Left lung (tissue), 14 donors: ENCODE measurements at places on chromosomes 4 and X. TPM values are rescaled to one million over a fixed set of nuclear protein-coding genes. Genes with fewer than 3 reads are reported as not detected.
A peak's percentile ranks its signal among the peaks of the same experiment; 100 is the strongest.

ASB11 gene
- 0.17 TPM for total RNA-seq

MAGEB2 gene
- not detected for total RNA-seq

C4orf50 gene
- 0.10 TPM for total RNA-seq

TRAM1L1 gene
- 0.81 TPM for total RNA-seq

GPRASP2 gene
- 5.0 TPM for total RNA-seq

CFI gene
- 66.8 TPM for total RNA-seq

APBB2 gene
- 94.8 TPM for total RNA-seq

FAM199X gene
- 19.1 TPM for total RNA-seq

CENPVL3 gene
- not detected for total RNA-seq

MAGEA2 gene
- not detected for total RNA-seq

RGN gene
- total RNA-seq: 4.1 TPM

ARHGEF6 gene
- total RNA-seq: 11.9 TPM

DNA sequence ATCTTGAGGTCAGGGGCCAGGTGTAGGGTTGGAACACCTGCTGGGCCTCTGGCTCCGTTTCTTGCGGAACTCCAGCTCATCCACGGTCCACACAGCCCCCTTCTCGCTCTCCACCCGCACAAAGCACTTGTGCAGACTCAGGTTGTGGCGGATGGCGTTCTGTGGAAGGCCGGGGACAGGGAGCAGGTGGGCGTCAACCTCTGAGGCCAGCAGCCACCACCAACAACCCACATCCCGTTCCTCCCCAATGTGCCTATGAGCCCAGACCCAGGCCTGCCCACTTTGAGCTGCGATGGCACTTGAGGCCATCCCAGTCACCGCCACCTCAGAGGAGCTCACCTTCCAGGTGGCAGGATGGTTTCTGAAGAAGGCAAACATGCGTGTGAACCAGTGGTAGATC is 13.2 kb downstream of the FOXP3 start:
- no peaks in the 10 kb centered on the region for H3K27me3 ChIP-seq
- no peak overlapping the region for H3K27ac ChIP-seq
- H3K36me3 ChIP-seq: no peaks in the 10 kb centered on the region
- DNase-seq: no peak
- H3K4me1 ChIP-seq: no peaks in the 10 kb centered on the region

- H3K4me1 ChIP-seq: no peaks in the 10 kb centered on the region
- no peak overlapping the region for H3K4me3 ChIP-seq
- no peak overlapping the region for H3K27ac ChIP-seq
- DNase-seq: no peak
- H3K36me3 ChIP-seq: no peaks in the 10 kb centered on the region
Observed at GRCh38 chr4:110184140-110184790, 14.2 kb downstream of the ELOVL6 start.

DNA sequence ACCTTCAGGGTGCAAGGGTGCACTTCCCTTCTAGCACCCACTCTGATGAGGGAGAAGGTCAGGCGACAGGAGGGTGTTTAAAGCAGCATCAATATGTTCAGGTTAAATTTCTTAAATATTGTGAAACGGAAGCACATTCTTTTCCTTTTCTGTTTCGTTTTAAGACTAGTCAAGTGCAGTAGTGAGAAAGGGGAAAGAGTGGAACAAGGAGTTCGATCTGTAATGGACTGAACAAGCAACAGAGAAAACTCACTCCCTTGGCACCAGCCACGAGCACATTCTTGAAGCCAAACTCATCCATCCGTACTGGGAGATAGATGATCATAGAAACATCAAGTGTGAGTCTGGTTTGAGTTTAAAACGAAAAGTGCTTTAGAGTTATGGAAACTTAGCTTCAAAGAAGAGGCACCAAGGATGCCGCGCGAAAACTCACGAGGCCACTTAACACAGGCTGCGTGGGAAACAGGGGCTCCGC is 815 bp downstream of the FAM53A start:
- H3K36me3 ChIP-seq: no peaks in the 10 kb centered on the region
- H3K4me3 ChIP-seq: peak overlapping the region; percentile 52
- no peak for DNase-seq
- H3K27me3 ChIP-seq: no peaks in the 10 kb centered on the region
- H3K4me1 ChIP-seq: peaks cover 21% of the 10 kb centered on the region

DNA sequence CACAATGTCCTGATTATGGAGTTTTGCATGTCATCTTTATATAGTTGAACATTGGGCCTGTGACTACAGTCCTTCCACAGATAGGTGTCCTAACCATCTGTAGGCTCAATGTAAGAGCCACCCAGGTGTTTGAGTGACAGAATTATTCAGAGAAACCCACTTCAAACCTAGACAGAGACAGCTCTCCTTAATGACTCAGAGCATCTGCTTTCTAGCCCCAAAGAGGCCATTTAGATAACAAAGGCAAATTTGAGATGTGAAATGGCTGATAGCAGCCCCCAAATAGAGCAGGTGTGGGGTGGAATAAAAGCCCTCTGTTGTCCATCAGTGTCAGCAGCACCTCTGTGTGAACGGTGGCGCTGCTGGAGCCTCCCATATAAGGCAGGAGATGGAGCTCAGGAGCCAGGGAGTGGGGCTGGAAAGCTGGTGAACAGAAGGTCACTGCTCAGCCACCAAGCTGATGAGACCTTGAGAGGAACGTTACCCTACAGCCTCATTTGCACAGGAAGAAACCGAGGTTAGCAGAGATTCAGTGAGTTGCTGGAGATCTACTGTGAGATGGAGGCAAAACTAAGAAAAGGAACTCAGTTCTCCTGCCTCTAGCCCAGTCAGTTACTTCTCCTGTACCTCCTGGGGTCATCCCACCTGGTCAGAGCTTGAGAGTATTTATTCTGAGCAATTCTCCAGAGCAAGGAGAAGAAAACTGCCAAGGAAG is 153.3 kb upstream of the LNX1 start:
- no peaks in the 10 kb centered on the region for H3K36me3 ChIP-seq
- H3K27me3 ChIP-seq: no peaks in the 10 kb centered on the region
- DNase-seq: no peak
- H3K4me1 ChIP-seq: no peaks in the 10 kb centered on the region
- H3K27ac ChIP-seq: no peak overlapping the region

DNA sequence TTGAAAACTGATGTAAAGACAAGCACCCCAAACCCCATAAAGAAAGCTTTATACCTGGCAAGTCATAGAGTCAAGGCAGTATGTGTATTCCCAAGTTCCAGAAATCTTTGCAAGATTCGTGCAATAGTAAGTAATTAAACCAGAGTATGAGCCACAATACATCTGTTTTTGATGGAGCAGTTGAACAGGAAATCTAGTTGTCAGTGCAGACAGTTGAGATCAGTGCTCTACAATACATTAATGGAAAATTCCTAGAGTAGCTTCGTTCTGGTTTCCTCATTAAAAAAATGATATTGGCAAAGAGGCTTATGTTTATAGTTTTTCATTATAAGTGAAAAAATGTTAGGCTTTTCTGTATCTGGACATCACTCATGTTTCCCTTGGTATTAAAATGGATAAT is 575.3 kb downstream of the TRIML1 start:
- no peaks in the 10 kb centered on the region for H3K27me3 ChIP-seq
- no peak overlapping the region for H3K4me3 ChIP-seq
- H3K4me1 ChIP-seq: no peaks in the 10 kb centered on the region
- no peak for DNase-seq

DNA sequence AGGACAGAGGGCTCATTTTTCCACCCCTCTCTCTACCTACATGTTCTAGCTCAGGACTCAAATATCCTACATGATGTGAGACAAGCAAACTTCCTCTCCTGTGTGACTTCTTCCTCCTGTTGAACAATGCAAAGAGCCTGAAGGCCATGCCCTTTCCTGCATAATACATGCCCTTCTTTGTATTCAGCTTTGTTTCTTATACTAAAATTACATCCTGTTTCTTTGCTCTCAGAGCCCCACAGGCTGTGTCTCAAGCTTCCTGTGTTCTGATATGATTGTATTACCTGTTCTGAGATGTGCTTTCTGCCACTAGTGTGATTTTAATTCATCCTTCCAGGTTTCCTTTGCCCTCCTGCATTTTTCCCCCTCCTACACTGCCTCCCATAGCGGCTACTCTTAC is 166.4 kb upstream of the AFF2 start:
- H3K4me3 ChIP-seq: no peak overlapping the region
- H3K4me1 ChIP-seq: no peaks in the 10 kb centered on the region
- no peak overlapping the region for H3K27ac ChIP-seq

DNA sequence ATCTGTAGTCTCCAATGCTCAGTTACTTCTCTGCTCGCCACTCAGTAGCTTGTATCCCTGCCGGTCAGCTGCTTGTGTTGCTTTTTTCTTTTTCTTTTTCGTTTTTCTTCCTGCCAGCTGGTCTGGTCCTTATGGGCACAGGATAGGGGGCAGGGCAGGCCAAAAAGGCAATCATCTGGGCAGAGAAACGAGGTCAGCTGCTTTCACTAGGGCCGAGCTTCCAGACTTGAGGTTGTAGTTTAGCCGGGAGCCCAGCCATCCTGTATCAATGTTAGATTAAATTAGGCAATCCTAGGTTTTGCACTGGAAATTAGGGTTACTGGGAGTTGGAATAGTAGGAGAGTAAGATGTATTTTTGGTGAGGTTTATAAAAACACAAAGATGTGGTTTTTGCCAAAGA is 3.4 kb downstream of the ARSF start:
- H3K27ac ChIP-seq: no peak overlapping the region
- no peaks in the 10 kb centered on the region for H3K27me3 ChIP-seq
- no peaks in the 10 kb centered on the region for H3K36me3 ChIP-seq
- DNase-seq: no peak
- no peak overlapping the region for H3K4me3 ChIP-seq

- no peak for DNase-seq
- H3K4me1 ChIP-seq: peaks cover 5% of the 10 kb centered on the region
- no peak overlapping the region for H3K27ac ChIP-seq
- H3K4me3 ChIP-seq: no peak overlapping the region
- H3K27me3 ChIP-seq: no peaks in the 10 kb centered on the region
Observed at GRCh38 chr4:38489011-38489861, 174.8 kb upstream of the KLF3 start.

- H3K27me3 ChIP-seq: no peaks in the 10 kb centered on the region
- H3K27ac ChIP-seq: peak overlapping the region; percentile 99
- H3K36me3 ChIP-seq: no peaks in the 10 kb centered on the region
- no peak overlapping the region for H3K4me3 ChIP-seq
- H3K4me1 ChIP-seq: peaks cover 65% of the 10 kb centered on the region
- DNase-seq: no peak
Observed at GRCh38 chr4:1715002-1715758, 3.1 kb upstream of the SLBP start.

DNA sequence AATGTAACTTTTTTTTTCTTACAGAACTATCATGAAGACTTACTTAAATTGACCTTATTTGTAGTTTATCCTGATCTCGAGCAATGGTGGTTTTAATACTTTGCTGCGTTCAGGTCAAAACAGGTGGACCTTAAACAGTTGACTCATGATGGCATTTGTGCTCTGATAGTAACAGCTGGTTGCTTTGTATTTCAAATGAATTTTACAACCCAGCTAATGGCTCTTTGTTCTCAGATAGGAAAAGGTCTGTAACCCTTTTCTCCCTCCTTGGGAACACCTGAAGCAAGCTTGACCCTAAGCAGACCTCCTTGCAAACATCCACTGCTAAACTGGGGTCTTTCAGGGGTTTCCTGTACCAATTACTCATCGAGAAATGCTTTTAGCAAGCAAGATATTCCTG is 79.2 kb downstream of the F11 start:
- H3K4me3 ChIP-seq: no peak overlapping the region
- DNase-seq: no peak
- H3K4me1 ChIP-seq: no peaks in the 10 kb centered on the region
- no peaks in the 10 kb centered on the region for H3K36me3 ChIP-seq
- no peak overlapping the region for H3K27ac ChIP-seq

GRCh38 chrX:21934414-21934813 is 6.1 kb upstream of the SMS start:
- H3K4me3 ChIP-seq: no peak overlapping the region
- no peak for DNase-seq
- no peaks in the 10 kb centered on the region for H3K27me3 ChIP-seq

DNA sequence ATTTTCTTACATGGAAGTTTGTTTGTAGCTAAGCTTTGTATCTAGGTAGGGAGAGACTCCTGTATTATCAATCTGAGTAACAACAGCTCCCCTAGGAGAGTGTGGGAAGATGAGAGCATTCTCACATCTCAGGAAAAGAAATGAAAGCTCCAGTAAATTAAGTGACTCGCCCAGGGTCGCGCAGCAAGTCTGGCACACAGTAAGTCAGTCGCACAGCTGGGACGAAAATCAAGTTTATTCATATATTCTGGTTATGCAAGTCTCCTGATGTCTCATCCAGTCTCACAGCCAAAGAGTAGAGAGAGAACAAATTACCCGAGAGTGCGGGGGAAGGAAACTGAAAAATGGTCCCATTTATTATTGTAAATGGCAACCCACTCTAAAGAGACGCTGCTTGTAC is 216.1 kb downstream of the STK32B start:
- no peak for DNase-seq
- H3K4me3 ChIP-seq: no peak overlapping the region
- no peaks in the 10 kb centered on the region for H3K36me3 ChIP-seq
- no peaks in the 10 kb centered on the region for H3K4me1 ChIP-seq
- no peak overlapping the region for H3K27ac ChIP-seq
- H3K27me3 ChIP-seq: no peaks in the 10 kb centered on the region

GRCh38 chrX:100625985-100626491 is 10.6 kb downstream of the TSPAN6 start:
- H3K27me3 ChIP-seq: no peaks in the 10 kb centered on the region
- no peaks in the 10 kb centered on the region for H3K4me1 ChIP-seq
- no peak overlapping the region for H3K27ac ChIP-seq
- H3K36me3 ChIP-seq: no peaks in the 10 kb centered on the region
- no peak overlapping the region for H3K4me3 ChIP-seq

- H3K4me3 ChIP-seq: no peak overlapping the region
- H3K4me1 ChIP-seq: no peaks in the 10 kb centered on the region
- no peaks in the 10 kb centered on the region for H3K27me3 ChIP-seq
- H3K27ac ChIP-seq: no peak overlapping the region
- no peaks in the 10 kb centered on the region for H3K36me3 ChIP-seq
- DNase-seq: no peak
Observed at GRCh38 chrX:68983004-68983857, 154.4 kb downstream of the EFNB1 start.

DNA sequence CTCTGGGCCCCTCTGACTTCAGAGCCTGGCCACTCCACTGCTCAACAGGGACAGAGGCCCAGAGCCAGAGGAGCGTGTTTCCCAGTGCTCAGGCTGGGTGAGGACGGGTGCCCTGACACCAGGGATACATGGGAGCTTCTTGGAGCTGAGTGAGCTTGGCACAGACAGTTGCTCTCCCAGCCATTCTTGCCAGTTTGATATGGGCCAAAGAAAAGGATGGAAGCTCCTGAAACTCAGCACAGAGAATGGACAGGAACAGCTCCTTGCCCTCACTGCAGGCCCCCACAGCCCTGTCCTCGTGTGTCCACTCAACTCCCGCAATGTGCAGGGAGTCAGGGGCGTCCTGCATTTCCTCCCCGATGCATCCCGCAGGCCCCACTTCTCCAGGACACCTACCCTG is 38.8 kb downstream of the NSG1 start:
- H3K27me3 ChIP-seq: no peaks in the 10 kb centered on the region
- peaks cover 68% of the 10 kb centered on the region for H3K36me3 ChIP-seq
- no peaks in the 10 kb centered on the region for H3K4me1 ChIP-seq
- H3K27ac ChIP-seq: no peak overlapping the region

- no peak for DNase-seq
- no peaks in the 10 kb centered on the region for H3K4me1 ChIP-seq
- H3K27me3 ChIP-seq: peaks cover 36% of the 10 kb centered on the region
- peak overlapping the region; percentile 46 for H3K27ac ChIP-seq
- H3K36me3 ChIP-seq: no peaks in the 10 kb centered on the region
- no peak overlapping the region for H3K4me3 ChIP-seq
Observed at GRCh38 chr4:76584241-76585152, 149.5 kb downstream of the SHROOM3 start.
